ENCODE measurements at places on chromosomes 1 and 21.

DNA sequence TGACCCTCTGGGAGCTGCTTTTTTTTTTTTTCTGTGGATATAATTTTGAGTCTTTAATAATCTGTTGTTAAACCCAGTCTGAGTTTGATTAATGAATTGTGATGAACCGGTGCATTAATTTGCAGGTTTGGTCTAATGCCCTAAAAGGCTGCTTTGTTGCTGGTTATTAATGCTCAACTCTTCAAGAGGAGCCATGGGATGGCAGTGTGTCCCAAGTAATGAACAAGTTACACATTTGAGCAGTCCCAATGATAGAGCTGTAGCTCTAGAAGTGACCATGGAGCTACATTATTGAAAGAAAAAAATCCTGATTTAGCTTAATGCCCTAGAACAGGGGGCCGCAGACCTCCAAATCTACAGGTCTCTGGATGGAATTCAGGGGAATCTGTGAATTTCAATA, 53.1 kb downstream of the RWDD3 start:
- no peak for DNase-seq
- H3K4me1 ChIP-seq: peaks cover 5% of the 10 kb centered on the region
- no peaks in the 10 kb centered on the region for H3K27me3 ChIP-seq
- no peak overlapping the region for H3K4me3 ChIP-seq
- H3K36me3 ChIP-seq: no peaks in the 10 kb centered on the region

DNA sequence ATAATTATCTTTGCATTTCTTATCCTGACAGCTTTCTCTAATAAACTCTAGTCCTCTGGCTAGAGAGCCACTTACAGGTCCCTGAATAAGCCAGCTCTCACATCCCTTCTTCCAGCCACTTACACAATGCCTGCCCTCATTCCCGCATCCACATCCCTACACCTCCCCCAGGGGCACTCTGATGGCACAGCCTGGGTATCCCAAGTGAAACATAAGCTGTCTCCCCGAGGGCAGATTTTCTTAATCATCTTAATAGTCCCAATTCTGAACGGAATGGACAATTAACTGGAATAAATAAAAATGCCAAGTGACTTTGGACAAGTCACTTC, 4.9 kb downstream of the RHOC start:
- H3K36me3 ChIP-seq: peaks cover 27% of the 10 kb centered on the region
- no peaks in the 10 kb centered on the region for H3K27me3 ChIP-seq
- H3K27ac ChIP-seq: peak overlapping the region; percentile 44
- DNase-seq: no peak
- peaks cover 67% of the 10 kb centered on the region for H3K4me1 ChIP-seq

DNA sequence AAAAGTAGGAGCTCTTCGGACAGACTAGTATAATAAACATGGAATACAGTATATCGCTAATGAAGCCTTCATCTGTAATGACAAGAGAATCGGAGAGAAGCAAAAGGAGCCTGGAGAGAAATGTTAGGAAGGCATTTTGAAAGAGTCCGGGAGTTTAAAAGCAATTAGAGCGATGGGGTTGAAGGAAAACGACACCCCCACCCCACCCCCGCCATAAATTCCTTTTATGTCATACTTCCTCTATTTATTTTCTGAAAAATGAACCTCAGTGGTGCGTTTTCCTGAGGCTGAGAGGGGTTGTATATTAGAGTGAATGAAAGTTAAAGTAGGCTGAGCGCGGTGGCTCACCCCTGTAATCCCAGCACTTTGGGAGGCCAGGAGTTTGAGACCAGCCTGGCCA, 635 bp upstream of the APH1A start:
- peak overlapping the region; percentile 96 for H3K4me3 ChIP-seq
- H3K36me3 ChIP-seq: peaks cover 12% of the 10 kb centered on the region
- H3K4me1 ChIP-seq: peaks cover 37% of the 10 kb centered on the region
- H3K27me3 ChIP-seq: no peaks in the 10 kb centered on the region

- no peak overlapping the region for H3K27ac ChIP-seq
- H3K36me3 ChIP-seq: no peaks in the 10 kb centered on the region
- H3K4me3 ChIP-seq: no peak overlapping the region
- no peaks in the 10 kb centered on the region for H3K27me3 ChIP-seq
- no peak for DNase-seq
Observed at GRCh38 chr1:172898866-172899265, 151.9 kb downstream of the TNFSF18 start.

GRCh38 chr1:185050823-185051451, 5.6 kb downstream of the RNF2 start:
- peaks cover 37% of the 10 kb centered on the region for H3K4me1 ChIP-seq
- H3K4me3 ChIP-seq: peak overlapping the region; percentile 20
- no peak for DNase-seq
- H3K27me3 ChIP-seq: no peaks in the 10 kb centered on the region
- no peak overlapping the region for H3K27ac ChIP-seq

- peak overlapping the region; percentile 97 for H3K27ac ChIP-seq
- H3K36me3 ChIP-seq: peaks cover 4% of the 10 kb centered on the region
- H3K4me3 ChIP-seq: peak overlapping the region; percentile 92
- H3K4me1 ChIP-seq: peaks cover 50% of the 10 kb centered on the region
- no peaks in the 10 kb centered on the region for H3K27me3 ChIP-seq
Observed at GRCh38 chr1:151007853-151008243, 401 bp upstream of the PRUNE1 start.

- H3K27ac ChIP-seq: no peak overlapping the region
- peaks cover 6% of the 10 kb centered on the region for H3K4me1 ChIP-seq
- no peak overlapping the region for H3K4me3 ChIP-seq
- H3K27me3 ChIP-seq: no peaks in the 10 kb centered on the region
Observed at GRCh38 chr1:200090252-200091159, 63.0 kb downstream of the NR5A2 start.

- H3K4me1 ChIP-seq: no peaks in the 10 kb centered on the region
- no peak overlapping the region for H3K27ac ChIP-seq
- no peak overlapping the region for H3K4me3 ChIP-seq
Observed at GRCh38 chr1:111471538-111471937, 2.2 kb upstream of the C1orf162 start.

DNA sequence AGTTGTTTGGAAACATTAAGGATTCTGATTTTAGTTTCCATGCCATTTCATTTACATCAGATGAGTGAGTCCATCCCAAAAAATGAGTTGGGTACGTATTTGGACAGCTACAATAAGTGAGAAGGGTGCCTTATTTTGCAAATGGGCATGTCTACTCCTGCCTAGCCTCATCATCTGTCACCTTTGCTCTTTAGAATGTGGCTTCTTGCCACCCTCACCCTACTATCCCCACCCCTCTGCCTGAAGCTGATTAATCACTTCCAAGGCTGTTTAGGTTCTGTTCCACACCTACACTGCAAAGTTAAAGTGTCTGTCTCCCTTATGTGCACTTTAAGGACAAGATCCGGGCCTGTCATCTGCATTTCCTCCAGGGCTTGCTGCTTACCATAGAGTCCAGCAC, 61.2 kb downstream of the ST6GALNAC5 start:
- H3K4me1 ChIP-seq: no peaks in the 10 kb centered on the region
- DNase-seq: no peak
- H3K27me3 ChIP-seq: no peaks in the 10 kb centered on the region
- H3K4me3 ChIP-seq: no peak overlapping the region

- DNase-seq: no peak
- H3K4me1 ChIP-seq: no peaks in the 10 kb centered on the region
- peaks cover 6% of the 10 kb centered on the region for H3K27me3 ChIP-seq
- no peak overlapping the region for H3K4me3 ChIP-seq
Observed at GRCh38 chr21:25280061-25280460, 327.2 kb downstream of the MRPL39 start.

GRCh38 chr21:44337941-44338895, 972 bp downstream of the CFAP410 start:
- no peaks in the 10 kb centered on the region for H3K36me3 ChIP-seq
- H3K4me1 ChIP-seq: peaks cover 20% of the 10 kb centered on the region
- peak overlapping the region; percentile 87 for H3K27ac ChIP-seq
- H3K4me3 ChIP-seq: peak overlapping the region; percentile 85
- H3K27me3 ChIP-seq: no peaks in the 10 kb centered on the region

DNA sequence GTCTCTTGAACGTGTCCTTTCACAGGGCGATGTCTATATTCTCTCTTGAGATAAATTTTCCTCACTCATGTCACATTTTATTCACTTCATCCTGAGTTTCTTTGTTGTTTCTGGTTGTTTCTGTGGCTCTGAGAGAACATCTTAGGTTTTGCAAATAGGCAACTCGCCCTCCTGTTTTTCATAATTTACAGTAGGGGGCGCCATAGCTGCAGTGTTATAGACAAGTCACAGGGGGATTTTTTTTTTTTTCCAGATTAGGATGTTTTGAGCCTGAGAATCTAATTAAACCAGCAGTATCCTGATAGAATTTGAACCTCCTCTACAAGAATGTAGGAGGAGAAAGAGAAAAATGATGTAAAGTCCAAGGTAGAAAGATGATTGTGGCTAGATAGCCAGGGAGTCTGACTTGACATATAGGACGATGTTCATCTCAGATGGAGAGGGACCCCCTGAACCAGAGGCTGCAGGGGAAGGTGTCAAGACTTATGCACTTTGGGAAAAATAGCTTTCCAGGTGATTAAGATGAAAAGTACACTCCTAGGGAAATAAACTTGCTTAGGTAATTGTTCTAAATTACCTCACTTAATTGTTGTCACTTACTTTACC, 76.3 kb downstream of the ZP4 start:
- no peak overlapping the region for H3K4me3 ChIP-seq
- H3K4me1 ChIP-seq: no peaks in the 10 kb centered on the region

DNA sequence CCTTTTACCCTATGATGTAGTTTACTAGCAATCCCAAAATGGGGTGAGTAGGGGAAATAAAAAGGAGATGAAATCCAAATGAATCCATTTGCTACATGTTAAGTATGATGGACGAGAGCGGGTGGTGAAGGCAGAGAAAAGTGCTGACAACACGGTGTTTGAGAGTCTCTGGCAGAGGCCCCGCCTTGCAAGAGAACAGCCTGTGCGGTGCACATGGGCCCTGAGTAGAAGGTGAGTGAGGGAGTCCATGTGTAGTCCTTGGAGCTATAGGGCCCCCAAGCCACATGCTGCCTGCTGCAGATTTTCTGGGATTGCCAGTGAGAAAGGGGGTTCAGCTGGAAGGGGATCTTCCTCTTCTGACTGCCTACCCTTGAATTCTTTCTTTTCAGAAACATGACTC, 177.1 kb downstream of the TNR start:
- H3K36me3 ChIP-seq: no peaks in the 10 kb centered on the region
- no peak overlapping the region for H3K27ac ChIP-seq
- no peaks in the 10 kb centered on the region for H3K4me1 ChIP-seq
- peaks cover 54% of the 10 kb centered on the region for H3K27me3 ChIP-seq

DNA sequence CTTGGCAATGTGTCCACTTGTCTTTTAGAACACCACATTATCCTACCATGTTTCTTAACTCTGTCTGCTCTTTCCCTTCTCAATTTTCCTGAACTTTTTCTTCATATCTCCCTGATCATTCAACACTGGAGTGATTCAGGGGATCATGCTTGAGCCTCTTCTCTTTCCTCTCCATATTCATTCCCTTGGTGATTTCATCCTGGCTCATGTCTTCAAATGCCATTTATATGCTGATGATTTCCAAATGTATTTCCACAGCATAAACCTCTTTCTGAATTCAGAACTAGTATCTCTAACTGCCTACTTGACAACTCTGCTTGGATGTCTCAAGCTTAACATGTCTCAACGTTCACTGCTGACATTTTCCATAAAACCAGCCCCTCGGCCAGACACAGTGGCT, 8.5 kb upstream of the IVL start:
- H3K36me3 ChIP-seq: no peaks in the 10 kb centered on the region
- no peak overlapping the region for H3K4me3 ChIP-seq
- no peak for DNase-seq
- no peaks in the 10 kb centered on the region for H3K27me3 ChIP-seq

DNA sequence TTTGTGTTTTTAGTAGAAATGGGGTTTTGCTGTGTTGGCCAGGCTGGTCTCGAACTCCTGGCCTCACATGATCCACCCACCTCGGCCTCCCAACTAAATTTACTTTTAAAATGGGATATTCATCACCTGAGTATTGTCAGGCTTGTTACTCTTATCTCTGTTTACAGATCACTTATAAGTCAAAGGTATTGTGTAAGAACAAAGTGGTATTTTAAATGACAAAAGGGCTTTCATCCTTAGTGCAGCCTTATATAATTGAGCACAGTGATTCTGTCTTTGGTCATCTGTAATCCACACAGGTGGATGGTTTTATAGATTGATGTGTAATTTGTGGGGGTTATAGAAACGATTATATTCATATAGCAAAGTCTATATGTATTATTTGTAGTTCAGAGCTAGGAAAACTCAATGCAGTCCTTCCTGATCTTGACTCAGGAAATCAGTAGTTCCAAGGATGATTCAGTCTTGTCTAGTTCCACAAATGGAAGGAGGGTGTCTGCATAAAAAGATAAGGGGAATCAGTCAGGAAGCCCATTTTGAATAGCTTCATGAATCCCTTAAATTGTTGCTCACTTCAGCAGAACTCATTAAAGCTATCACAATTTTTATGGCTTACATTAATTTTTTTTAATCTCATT, 34.6 kb downstream of the STXBP3 start:
- H3K27me3 ChIP-seq: no peaks in the 10 kb centered on the region
- H3K36me3 ChIP-seq: peaks cover 45% of the 10 kb centered on the region
- no peak overlapping the region for H3K27ac ChIP-seq
- DNase-seq: no peak
- no peaks in the 10 kb centered on the region for H3K4me1 ChIP-seq

DNA sequence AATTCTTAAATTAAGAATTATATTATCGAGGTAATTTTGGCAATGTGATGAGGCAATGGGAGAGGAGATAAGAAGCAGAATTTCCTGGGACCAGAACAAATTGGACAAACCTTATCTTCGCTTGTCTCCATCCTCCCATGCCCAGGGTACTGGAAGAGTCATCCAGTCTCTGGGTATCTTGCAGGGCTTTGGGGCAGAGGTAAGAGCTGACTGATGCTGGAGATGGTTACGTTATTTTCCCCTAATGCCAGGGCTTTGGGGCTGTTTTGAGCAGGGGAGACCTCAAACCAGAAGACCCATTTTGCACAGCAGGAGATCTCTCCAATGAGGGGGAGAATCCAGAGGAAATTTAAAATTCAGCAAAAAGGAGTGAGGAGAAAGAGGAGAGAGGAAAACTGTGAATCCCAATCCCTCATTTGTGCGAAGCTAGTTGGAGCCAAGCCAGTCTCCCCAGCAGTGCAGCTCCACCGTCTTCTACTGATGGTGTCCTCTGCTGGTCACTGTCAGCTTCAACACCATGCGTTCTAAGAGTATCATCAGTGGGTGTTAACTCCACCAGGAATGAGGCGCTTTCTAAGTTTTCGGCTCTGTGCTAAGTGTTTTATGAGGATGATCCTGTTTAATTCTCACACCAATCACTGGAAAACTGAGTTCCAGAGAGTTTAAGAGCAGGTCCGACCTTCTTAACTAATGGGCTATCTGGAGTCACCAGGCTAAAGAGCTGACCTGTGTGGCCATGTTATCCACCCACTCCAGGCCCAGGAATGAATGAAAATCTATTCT, 86.8 kb upstream of the CD34 start:
- peak; percentile 72 for DNase-seq
- no peak overlapping the region for H3K4me3 ChIP-seq
- H3K27ac ChIP-seq: no peak overlapping the region
- H3K36me3 ChIP-seq: no peaks in the 10 kb centered on the region
- H3K27me3 ChIP-seq: peaks cover 22% of the 10 kb centered on the region

- peaks cover 58% of the 10 kb centered on the region for H3K4me1 ChIP-seq
- H3K27ac ChIP-seq: peak overlapping the region; percentile 98
- no peak for DNase-seq
- peak overlapping the region; percentile 99 for H3K4me3 ChIP-seq
- H3K27me3 ChIP-seq: no peaks in the 10 kb centered on the region
- peaks cover 5% of the 10 kb centered on the region for H3K36me3 ChIP-seq
Observed at GRCh38 chr1:169483500-169483966, 2.2 kb downstream of the SLC19A2 start.

- no peak overlapping the region for H3K27ac ChIP-seq
- no peaks in the 10 kb centered on the region for H3K4me1 ChIP-seq
- H3K4me3 ChIP-seq: no peak overlapping the region
- H3K27me3 ChIP-seq: no peaks in the 10 kb centered on the region
- no peak for DNase-seq
Observed at GRCh38 chr1:168373869-168374268, 93.2 kb downstream of the TBX19 start.
